Activated naive CD4-positive, alpha-beta T cell treated with anti-CD3 and anti-CD28 coated beads, Interleukin-2, amount 50 U/mL, for 72 hours (primary cell): ENCODE measurements at places on chromosomes 3 and 15. TPM values are rescaled to one million over a fixed set of nuclear protein-coding genes. Genes with fewer than 3 reads are reported as not detected.

The TRANK1 gene
- 21.5 TPM for total RNA-seq

The ANAPC13 gene
- 68.0 TPM for total RNA-seq

The MYEF2 gene
- total RNA-seq: 46.4 TPM

The BCL2A1 gene
- 79.8 TPM for total RNA-seq

The RTP1 gene
- not detected for total RNA-seq

The ZPLD1 gene
- not detected for total RNA-seq

The SCG3 gene
- total RNA-seq: not detected

The LRCH3 gene
- 25.0 TPM for total RNA-seq
